ENCODE measurements at places on chromosomes 5 and 9.

DNA sequence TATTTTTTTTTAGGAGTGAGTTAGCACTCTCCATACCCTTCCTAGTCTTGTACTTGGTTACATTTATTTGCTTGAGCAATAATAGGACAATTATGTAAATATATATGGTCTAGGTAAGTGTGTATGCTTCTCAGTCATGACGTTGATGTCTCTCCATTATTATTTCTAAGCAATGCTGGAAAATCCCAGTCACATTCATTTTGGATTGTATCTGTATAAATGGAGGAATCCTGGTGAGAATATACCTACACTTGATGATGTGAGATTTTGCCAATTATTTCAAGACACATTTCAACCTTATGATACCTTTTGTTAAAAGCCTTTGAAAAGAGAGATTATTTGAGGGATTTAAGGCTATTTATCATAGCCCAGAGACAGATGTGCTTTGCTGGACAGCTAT lies 2244.5 kb upstream of the WWC1 start:
- no peak for DNase-seq

DNA sequence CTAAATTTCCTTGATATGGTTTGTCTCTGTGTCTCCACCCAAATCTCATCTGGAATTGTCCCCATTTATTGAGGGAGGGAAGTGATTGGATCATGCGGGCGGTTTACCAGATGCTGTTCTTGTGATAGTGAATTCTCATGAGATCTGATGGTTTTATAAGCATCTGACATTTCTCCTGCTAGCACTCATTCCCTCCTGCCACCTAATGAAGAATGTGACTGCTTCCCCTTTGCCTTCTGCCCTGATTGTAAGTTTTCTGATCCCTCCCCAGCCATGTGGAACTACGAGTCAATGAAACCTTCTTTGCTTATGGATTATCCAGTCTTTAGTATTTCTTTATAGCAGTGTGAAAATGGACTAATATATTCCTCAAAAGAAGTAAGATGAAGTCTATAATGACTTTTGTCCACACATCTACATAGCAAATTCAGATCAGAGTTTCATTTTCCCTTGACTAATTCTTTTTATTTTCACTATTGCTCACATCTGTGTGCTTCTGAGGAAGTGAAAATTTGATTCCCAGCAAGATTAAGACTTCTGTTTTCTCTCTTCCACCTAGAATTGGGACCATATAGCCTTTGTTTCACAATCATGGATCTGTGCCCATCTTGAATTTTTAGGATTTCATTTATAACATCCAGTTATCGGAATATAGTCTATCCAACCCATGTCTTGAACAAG lies 393.5 kb downstream of the DMAC1 start:
- no peak for DNase-seq

- peak; percentile 11 for DNase-seq
These were observed 456.8 kb upstream of the CDH6 start for GRCh38 chr5:30736669-30737068.

DNA sequence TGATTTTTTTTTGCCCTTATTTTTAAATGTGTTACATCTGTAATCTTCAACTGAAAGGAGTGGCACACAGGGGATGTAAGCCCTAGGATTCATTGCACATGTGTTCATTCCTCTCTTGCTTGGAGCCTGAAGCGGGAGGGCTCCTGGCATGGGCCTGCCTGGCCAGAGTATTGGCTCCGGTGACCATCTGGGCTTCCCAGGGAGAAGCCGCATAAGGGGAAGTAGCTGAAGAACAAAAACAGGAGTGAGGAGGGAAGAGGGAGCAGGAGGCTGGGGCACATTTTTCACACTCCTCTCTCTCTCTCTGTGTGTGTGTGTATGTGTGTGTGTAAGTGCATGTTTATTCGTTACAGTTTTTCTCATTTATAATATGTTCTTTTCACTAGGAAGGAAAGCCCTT lies 269.9 kb downstream of the PRR16 start:
- peak; percentile 24 for DNase-seq

- no peak for DNase-seq
These were observed 11.3 kb downstream of the NINJ1 start for GRCh38 chr9:93122721-93123221.

- peak; percentile 27 for DNase-seq
These were observed 17.7 kb downstream of the RFESD start for GRCh38 chr5:95664204-95664786.

GRCh38 chr5:173789031-173789920 lies 98.9 kb upstream of the CPEB4 start:
- DNase-seq = peak; percentile 59

DNA sequence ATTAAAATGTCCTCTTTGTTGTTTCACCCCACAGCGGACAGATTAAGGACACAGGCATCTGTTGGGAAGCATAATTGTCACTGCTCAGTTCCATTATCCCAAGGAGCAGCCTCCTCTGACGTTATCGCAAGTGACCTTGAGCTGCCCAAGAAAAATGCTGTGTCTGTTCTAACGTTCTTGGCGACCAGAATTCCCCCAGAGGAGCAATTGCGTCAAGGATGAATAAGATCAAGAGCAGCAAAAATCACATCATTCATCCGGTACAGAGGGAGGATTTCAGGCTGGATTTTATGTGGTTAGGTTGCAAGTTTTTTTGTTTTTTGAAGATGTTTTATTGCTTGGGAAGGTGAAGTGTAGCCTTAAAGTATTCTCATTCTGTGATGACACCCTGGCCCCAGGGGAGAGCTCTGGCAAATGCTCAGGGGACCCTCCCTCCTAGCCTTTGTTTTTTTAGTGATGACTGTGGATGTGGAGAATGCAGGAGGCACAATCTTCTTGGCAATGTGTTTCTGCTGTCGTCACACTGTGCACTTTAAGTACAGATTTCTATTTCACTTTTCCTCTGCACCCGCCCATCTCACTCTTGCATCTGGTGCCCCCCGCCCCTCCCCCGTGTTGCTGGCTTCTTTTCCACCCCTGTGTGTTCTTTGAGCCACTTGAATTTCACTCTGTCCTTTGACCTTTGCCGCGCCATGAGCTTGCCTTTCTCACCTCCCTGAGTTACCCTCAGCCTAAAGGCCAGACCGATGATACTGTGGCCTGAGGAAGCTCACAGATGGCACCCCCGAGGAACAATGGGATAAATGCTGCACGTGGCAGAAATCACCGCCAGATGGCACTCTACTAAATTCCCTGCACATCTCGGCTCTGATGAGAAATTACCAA lies 308.5 kb downstream of the RAB3C start:
- peak; percentile 97 for DNase-seq

GRCh38 chr5:102879741-102880140 lies 124.6 kb downstream of the PAM start:
- DNase-seq = no peak

DNA sequence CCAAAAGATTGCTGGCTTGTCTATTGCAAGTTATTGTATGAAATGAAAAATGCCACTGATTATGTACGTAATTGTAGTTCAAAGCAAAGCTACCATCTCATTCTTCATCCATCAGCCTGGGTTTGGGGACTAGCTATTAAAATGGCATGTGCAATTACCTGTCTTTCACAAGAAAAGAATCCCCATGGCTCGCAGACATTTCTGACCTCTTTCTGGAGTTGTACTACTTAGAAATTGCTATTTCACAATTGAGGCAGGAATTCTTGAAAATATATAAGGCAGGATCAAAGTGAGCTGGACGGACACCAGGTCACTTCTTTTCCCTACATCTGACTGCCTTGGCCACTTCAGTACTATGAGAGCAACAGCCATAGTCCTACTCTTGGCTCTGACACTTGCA lies at the start of gene SPINK9:
TSS of gene SPINK9 (plus strand) at position 301 of the 400 bp plus-strand sequence. CDS start at position 356, 55 bp downstream.
- DNase-seq = no peak

GRCh38 chr9:130343445-130343918 lies 77.9 kb downstream of the HMCN2 start:
- DNase-seq = no peak

DNA sequence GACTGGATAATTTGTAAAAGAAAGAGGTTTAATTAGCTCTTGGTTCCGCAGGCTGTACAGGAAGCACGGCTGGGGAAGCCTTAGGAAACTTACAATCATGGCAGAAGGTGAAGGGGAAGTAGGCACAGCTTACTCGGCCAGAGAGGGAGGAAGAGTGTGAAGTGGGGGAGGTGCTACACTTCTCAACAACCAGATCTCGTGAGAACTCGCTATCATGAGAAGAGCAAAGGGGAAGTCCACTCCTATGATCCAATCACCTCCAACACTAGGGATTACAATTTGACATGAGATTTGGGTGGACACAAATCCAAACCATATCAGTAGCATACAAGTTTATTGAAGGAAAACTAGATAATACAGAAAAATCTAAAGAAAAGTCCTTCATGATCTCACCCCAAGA lies 39.9 kb downstream of the NEURL1B start:
- no peak for DNase-seq
